Cerebellar nuclear complex (tissue), 1 donor: ENCODE measurements at places on chromosomes 11 and 22.

GRCh38 chr22:20312396-20313191, 7.3 kb downstream of the DGCR6L start:
- DNase-seq, result no peak

DNA sequence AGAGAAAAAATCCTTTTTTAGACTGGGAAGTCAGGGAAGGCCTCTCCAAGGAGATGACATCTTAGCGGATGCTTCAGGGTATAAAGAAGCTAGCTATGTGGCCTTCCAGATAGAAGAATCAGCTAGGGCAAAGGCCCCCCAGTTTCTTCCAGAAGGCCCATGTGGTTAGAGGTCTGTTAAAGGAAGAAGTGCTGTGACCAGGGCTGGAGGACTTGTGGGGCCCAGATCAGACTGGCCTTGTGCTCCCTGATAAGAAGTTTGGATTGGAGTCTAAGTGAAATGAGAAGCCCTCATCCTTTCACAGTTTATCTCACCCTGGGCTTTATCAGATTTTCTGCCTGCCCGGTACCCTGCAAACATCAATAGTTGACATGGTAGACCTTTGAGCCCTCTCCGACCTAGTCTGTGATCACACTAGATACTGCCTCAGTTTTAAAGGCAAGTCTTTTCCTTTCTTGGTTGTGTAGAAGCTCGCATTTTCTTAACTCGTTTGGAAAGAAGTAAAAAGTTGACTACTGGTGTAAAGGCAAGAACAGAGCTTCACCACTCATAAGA, 7.8 kb downstream of the AMPD3 start:
- no peak for DNase-seq

DNA sequence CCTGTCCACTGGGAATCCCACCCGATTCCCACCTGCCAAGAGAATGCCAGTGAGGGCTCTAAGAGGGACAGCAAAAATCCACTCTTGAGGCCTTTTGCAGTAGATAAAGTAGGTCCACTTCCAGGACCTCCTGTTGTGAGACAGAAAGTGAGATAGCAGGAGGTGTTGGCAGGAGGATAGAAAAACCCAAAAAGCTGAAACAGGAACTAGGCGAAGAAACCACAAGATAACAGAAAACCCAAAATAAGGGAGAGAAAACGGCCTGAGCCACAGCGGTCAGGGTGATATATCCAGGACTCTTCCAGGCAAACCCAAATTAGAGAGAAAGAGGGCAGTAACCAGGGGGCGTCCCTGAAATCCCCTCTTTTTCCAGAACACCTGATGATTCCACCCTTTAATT, 79.7 kb upstream of the LINC01488 start:
- DNase-seq, result no peak

DNA sequence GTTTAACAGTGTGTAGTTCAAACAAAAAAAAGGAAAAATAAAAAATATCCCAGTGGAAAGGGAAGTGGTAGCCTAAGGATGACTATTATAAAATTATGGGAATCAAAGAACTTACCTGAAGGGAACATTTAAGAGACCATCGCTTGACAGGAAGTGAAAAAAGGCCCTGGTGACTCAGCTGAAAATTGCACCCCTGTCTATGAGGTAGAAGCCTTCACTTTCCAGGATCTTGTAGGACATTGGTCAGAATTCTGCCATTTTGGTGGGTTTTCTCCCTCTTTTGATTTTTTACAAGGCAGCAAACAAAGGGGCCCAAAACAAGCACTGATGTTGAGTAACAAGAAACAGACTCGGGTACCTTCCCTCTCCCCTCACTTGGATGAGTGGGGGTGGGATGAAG, 15.6 kb downstream of the DDX17 start:
- DNase-seq, result no peak

DNA sequence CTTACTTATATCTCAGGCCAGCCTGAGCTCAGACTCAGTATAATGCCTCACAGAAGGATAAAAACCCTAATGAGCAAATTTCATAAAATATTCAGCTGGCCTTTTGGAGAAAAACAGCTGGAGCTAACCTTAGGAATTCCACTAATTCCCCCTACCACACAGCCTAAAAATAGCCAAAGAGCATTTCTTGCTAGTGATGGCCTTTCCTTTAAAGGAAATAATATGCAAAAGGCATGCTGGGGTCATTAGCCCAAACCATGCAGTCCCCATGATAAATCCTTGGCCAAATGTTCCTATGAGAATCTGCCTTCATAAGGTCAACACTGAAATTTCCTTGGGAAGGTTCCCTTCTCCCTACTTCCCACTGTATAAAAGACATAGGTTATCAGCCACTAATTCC, 38.2 kb downstream of the SYTL2 start:
- DNase-seq, result no peak

- DNase-seq, result no peak
Measured at GRCh38 chr11:107840129-107840484, 18.5 kb downstream of the SLC35F2 start.

- DNase-seq, result no peak
Measured at GRCh38 chr11:118202599-118203422, 22.0 kb downstream of the JAML start.

DNA sequence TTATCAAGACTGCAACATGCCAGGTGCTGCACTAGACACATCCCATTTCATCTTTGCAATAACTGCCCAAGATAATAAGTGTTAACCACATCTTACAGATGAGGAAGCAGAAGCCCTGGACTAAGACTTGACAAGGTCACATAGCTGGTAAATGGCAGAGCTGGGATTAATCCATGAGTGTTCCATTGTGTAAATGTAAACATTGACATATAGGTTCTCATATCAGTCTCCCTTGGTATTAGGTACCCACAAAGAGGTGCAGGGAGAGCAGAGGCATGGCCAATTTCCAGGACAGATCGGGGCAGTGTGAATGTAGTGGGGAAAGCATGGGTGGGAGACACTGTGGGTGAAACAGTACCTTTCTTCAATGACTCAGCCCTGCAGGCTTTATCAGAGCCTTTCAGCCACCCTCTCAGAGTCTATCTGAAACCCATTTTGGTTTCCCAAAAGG, 17.9 kb downstream of the MICAL2 start:
- no peak for DNase-seq

GRCh38 chr11:45933131-45933831, 10.8 kb downstream of the LARGE2 start:
- DNase-seq, result no peak

DNA sequence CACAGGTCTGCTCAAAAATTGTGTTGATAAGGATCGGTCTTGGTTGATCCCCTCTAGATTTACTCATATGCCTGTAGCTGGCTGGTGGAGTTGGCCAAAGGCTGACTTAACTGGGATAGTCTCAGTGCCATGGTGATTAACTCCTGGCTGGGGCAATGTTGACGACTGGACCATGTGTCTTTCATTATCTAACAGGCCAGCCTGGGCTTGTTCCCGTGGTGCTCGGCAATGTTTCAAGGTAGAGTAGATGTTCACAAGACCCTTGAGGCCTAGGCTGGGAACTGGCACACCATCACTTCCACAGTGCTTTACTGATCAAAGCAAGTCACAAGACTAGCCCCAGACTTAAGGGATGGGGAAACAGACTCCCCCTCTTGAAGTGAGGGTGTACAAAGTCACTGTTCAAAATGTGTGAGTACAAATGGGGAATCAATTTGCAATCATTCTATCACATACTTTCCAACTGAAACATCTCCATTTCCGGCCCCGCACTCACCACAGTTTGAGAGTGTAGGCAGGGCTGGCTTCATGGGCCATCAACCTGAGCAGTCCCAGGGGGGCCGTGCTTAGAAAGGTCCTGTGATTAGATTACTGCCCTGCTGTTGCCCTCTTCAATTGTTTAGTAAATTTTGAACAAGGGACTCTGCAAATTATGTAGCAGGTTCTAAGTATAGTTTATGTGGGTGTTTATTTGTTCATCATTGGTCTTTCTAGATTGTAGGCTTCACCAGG, 240.8 kb downstream of the NELL1 start:
- no peak for DNase-seq

DNA sequence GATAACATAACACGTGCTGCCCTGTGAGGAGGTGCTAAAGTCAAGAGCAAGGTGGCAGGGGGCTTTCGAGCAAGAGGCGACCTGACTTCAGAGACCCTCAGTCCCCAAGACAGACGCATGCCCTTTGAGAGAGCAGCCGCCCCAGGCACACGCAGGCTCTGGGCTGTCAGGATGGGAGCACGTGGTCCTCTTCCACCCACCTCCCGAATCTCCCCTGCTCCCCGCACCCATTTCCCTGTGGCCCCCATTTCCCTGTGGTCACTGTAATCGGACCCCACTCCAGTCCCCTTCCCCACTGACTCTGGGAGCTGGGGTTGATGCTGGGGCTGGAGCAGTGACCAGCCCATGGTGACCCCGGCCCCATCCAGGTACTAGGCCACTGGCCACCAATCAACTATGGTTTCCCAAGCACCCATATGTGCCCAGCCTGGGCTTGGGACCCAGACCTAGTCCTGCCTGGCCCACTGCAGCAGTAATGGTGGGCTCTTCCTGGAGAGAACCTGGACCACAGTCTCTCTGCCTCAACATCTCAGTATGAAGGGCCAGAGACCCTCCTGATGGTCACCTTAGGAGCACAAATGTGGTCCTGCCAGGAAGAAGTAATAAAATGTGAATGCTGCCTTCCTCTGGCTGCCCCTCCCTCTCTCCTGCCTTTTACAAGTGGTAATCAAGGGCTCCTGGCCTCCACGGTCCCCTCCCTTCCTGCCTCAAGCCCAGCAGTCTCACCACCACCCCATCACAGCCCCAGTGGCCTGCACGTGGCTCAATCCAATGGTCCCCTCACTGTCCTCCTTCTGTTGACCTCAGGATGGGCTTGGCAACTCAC, 39.0 kb downstream of the IGLL5 start:
- DNase-seq, result no peak

DNA sequence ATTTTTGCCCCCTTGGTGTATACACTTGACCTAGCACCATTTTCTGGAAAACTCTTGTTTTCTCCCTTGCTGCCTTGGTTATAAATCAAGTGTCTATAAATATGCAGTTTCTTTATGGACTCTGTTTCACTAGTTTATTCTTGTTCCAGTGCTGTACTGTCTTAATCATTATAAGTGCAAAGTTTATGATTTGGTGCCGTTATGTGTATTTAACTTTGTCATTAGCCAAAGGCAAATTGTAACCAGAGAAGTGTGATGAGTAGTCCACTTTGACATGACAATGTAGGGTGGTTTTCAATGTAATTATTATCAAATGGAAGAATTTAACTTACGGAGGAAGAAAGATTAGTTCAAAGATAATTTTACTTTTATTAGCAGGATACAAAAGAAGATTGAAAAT, 40.3 kb downstream of the SPECC1L start:
- DNase-seq, result no peak

DNA sequence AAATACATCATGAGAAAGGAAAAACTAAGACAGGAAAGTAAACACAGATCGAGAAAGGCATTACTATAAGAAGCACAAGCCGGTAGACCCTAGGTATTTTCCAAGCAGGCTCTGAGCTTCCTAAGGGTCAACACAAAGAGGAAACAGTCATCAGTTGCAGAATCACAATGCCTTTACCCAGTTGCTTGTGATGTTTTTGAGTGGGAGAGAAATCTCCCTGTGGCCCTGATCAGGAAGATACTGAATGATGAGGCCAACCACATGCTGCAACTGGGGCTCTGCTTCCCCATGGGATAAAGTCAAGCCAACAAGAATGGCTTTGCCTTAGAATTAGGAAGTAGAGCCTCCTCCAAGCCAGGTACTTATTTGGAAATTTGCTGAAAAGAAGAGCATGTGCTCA, 132.6 kb downstream of the MICAL2 start:
- DNase-seq, result no peak

DNA sequence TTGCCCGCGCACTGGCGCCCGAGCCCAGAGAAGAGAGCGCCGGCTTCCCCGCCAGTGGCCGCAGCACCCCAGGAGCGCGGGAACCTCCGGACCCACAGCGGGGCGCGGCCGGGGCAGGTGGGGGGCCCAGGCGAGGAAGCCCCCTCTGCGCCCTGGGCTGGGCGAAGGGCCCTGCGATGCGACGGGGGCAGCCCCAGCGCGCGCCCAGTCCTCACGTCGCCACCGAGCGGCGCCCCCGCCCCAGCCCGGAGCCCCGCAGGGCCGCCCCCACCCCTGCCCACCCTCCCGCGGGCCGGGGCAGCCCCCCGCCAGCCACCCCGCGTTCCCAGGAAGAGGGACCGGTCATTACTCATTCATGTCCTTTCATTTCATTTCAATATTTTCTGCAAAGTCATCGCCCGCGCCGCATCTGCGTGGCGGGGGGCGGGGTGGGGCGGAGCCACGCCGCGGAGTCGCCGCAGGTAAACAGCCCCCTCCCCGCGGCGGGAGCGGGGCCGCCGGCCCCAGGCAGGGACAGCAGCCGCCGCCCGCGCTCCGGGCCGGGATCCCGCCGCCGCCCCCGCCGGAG, 673 bp upstream of the PANX2 start:
- DNase-seq, result no peak

GRCh38 chr22:35838855-35839576, 121.3 kb downstream of the APOL5 start:
- DNase-seq, result peak; percentile 82

GRCh38 chr11:75261902-75262361, 21.4 kb downstream of the TPBGL start:
- no peak for DNase-seq

- no peak for DNase-seq
Measured at GRCh38 chr11:56783448-56784041, 35.0 kb upstream of the OR9G4 start.

DNA sequence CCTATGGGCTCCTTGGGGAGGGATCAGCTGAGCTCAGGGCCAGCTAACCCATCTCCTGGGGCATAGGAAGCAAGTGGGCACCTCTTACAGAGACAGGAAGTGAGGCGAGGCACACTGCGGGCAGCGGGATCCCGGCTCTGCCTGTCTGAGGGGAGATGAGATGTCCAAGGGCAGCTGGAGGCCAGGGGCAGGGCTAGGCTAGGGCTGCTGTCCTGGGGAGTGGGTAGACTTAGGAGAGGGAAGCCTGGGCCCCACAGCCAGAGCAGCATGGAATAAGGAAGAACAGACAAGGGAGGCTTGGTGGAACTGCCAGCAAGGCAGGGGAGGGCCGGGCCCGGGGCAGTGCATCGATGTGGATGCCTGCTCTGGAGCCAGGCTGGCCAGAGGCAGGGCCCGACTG, 76.3 kb downstream of the MORC2 start:
- no peak for DNase-seq

GRCh38 chr22:35410663-35411034, 10.7 kb downstream of the MCM5 start:
- DNase-seq, result no peak

DNA sequence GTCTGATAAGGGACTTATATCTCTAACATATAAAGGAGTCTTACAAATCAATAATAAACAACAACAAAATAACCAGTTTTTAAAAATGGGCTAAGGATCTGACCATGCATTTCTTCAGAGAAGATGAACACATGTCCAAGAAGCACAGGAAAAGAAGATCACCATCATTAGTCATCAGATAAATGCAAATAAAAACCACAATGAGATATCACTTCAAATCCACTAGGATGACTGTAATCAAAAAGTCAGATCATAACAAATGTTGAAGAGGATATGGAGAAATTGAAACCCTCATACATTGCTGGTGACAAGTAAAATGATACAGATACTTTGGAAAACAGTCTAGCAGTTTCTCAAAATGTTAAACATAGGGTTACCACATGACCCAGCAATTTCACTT, 61.2 kb upstream of the MYOD1 start:
- DNase-seq, result no peak
